ENCODE measurements at places on chromosomes 3 and 15.

- DNase-seq: no peak
Measured at GRCh38 chr3:119305286-119305685, 11.1 kb downstream of the ARHGAP31 start.

DNA sequence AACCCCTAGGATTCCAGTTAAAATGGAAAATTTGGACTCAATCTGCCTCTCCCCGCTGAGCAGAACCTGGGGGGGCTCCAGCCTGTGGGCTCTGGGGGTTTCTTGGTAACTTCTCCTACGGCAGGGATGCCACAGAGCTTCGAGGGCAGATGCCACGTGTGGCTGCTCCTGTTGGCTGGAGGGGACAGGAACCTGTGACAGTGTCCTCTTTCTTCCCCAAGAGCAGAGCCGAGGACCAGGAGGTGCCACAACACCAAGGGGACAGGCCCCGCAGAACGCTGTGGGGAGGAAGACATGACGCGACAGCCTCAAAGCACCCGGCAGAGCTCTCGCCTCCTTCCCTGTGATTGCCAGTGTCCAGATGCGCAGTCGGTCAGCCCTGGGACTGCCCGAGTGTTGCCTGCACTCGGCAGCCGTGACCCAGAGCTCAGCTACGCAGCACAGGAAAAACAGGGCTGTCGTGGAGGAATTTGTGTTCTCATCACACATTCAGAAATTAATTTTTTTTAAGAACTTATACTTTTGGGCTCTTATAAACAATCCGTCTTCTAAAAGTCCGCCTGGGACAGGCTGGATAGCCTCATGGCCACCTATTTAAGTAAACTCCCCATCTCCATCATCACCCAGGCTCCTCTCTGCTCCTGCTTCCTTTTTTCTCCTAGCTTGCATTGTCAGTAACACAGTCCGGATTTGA lies 131.9 kb upstream of the MEF2A start:
- DNase-seq: no peak

GRCh38 chr3:120171134-120171873 lies 77.1 kb upstream of the GSK3B start:
- DNase-seq: no peak

DNA sequence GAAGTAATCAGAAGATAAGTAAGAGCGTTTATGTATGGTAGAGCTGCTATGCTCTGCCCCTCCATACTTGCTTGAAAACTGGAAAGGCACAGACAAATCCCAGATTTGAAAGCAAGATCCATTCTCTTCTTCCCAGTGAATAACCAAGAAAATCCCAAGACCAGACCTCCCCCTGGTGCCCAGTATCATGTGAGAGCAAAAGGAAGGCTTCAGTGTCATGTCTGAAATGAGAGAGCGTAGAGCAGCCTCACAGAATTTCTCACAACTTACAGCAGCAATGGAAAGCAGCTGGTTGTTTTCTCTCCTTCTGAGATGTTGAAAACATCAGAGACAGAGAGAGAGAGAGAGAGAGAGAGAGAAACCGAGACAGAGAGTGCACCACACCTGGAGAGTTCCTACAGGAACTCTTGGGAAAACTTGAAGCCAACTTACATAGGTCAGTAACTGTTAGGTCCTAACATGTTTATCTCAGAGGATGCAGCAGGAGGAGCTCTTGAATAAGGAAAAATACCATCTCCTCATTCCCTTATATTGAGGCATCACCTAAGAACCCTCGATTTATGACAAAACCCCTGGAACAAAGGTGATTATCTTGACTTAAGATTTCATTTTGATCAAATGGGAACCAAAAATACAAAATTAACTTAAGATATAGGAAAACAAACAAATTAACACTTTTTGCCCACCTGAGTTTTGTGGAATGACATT lies 273.3 kb downstream of the NSUN3 start:
- no peak for DNase-seq

- no peak for DNase-seq
Measured at GRCh38 chr3:50600141-50600753, 11.3 kb downstream of the CISH start.

DNA sequence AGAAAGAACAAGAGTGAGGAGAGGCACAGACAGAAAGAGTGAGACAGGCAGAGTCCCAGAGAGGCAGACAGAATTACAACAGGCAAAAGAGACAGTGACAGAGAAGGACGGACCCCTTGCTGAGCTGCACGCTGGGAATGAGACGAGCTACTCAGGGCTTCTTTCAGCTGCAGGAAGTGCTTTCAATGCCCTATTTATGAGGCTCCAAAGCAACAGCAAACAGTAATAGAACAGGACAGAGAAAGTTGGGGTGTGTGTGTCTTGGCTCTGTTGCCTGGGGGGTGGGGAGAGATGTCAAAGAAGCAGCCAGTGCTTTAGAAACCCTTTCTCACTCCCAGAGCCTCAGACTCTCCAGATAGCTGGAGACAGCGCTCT lies 502 bp upstream of the TIMP4 start:
- DNase-seq: no peak

DNA sequence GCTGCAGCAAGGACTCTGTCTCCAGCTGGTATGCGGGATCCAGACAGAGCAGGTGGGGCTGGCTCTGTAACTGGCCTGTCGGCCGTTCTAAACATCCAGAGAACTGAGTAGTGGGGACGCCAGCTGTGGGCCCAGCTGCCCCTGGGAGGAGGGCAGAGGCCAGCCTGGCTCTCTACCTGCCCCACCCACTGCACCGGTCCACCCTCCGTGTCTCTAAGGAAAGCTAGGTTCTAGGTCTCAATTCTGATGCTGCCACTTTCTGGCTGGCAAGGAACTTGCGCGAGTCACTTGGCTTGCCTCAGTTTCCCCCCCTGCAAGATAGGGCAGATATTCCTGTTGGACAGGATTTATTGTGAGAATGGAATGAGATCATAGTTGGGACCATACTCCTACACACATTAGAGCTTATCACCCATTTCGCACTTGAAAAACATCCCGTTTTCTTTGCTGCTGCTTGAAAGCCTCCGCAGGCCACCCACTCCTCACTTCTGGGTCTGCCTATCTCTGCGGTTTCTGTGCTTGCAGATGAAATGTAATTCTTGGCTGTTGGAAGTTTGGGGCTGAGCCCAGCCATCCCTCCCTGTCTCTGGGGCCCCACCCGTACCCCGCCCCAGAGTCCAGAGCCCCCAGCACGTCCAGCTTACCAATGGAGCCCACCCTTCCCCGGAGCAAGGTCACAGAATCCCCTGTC lies 65.8 kb downstream of the IQSEC1 start:
- DNase-seq: no peak

DNA sequence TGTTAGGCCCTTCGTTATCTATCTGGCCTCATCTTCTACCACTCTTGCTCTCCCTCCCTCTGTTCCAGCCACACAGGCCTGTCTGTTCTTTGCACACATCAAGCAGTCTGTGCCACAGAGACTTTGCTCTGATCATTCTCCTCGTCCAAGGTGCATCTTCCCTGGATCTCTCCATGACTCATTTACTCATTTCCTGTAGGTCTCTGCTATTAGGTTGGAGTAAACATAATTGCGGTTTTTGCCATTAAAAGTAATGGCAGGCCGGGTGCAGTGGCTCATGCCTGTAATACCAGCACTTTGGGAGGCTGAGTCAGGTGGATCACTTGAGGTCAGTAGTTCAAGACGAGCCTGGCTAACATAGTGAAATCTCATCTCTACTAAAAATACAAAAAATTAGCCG lies 9.5 kb upstream of the C3orf49 start:
- no peak for DNase-seq

DNA sequence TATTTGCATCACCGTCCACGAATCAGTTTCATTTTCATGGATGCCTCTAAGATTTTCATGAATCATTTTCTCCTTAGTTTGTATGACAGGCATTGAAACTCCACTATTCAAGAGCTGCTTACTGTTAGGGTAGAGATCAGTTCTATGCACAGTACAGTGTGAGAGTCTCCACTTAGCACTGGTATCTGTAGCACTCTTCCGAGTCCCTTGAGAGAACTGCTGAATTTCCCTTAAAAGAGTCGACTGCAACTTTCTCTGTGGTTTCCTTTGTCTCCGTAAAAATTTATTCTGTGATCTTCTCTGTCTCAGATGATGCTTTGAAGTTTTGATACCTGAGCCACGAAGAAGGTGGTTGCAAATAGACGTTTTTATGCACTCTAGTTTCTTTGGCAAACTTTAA lies 14.8 kb downstream of the GTPBP8 start:
- no peak for DNase-seq

DNA sequence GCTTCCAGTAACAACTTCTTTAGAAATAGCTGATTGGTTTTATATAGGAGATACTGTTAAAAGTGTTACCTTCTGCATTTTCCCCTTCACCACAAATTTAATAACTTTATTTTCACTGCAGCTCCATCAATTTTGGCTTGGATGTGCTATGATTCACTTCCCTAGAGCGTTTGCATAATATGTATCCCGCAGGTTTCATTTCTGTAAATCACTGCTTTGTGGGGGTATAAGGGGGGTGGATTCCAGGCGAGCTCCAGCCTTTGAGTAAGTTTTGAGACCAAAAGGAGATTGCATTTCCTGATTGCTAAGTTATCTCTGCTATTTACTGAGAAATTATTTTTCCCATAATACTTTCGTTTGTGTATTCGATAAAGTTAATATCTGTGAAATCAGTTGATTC lies 232.6 kb downstream of the TBL1XR1 start:
- DNase-seq: no peak

- no peak for DNase-seq
Measured at GRCh38 chr3:44954962-44955361, 21.0 kb downstream of the ZDHHC3 start.

- DNase-seq: no peak
Measured at GRCh38 chr3:168156479-168156878, 60.8 kb upstream of the GOLIM4 start.

DNA sequence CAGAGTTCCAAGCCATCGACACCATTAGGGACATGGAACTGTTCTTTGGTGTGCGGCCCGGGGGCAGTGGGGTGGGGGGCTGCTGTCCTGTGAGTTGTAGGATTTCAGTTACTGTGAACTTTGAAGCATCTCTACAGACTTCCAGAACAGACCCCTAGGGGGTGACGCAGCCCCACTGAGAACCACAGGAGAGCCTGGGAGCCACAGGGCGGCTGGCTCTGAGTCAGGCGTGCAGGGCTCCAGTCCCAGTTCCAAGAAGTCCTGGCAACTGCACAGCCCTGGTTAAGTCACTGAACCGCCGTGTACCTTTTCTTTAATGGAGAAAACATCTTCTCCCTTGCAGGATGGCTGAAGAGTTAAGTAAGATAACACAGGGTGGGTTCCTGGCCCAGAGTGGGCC lies 23.5 kb upstream of the LRTM1 start:
- no peak for DNase-seq

DNA sequence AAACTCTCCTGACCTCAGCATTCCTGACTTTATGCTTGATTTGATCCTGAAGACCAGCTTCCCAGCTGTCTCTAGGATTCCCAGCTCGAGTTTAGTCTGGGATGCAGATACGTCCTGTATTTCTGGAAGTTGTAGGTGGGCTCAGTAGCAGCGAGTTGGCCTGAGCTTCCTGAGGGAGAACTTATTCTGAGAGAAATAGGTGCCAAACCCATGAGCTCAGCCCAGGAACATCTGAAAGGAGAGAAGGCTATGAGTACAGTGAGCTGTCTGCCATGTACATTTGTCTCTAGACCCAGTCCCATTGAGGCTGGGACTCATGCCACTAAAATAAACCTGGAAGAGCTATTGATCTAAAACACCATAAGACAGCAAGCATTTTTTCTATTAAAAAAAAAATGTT lies 36.6 kb upstream of the SLC9A9 start:
- no peak for DNase-seq

GRCh38 chr3:7410782-7411181 lies 549.9 kb downstream of the GRM7 start:
- DNase-seq: no peak

- DNase-seq: no peak
Measured at GRCh38 chr15:78616506-78616905, 4.3 kb downstream of the CHRNA3 start.

DNA sequence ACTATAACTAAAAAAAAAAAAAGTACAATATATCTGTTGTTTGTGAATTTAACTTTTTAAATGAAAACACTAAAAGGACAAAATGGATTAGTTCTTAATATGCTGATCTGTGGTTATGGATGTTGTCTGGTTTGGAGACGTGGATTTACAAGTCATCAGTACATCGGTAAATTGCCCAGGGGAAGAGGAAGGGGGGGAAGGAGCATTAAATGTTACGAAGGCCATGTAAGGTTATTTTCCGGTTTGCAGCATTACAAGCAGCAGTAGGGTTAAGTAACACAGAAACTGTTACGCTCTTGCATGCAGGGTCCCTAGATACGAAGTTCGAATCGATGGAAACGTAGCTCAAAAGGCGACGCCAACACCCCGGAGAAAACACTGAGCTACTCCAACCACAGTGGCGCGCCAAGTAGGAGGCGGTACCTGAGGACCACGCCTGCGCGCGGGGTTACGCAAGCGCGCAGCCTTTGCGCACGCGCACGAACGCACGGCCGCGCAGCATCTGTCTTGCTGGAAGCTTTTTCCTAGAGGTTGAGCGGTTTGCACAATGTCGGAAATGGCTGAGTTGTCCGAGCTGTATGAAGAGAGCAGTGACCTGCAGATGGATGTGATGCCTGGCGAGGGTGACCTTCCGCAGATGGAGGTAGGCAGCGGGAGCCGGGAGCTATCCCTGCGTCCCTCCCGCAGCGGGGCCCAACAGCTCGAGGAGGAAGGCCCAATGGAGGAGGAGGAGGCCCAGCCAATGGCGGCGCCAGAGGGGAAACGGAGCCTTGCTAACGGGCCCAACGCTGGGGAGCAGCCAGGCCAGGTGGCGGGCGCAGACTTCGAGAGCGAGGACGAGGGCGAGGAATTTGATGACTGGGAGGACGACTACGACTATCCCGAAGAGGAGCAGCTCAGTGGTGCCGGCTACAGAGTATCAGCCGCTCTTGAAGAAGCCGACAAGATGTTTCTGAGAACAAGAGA lies at the start of gene EID1:
Gene EID1 (plus strand): TSS at position 505 of the 966 bp plus-strand sequence. CDS start 43 bp downstream, at position 548.
- DNase-seq: peak; percentile 90

- DNase-seq: peak; percentile 37
Measured at GRCh38 chr15:60800299-60801072, 321.5 kb upstream of the ICE2 start.

GRCh38 chr15:41490355-41490754 lies 3.3 kb upstream of the ITPKA start:
- peak; percentile 23 for DNase-seq

DNA sequence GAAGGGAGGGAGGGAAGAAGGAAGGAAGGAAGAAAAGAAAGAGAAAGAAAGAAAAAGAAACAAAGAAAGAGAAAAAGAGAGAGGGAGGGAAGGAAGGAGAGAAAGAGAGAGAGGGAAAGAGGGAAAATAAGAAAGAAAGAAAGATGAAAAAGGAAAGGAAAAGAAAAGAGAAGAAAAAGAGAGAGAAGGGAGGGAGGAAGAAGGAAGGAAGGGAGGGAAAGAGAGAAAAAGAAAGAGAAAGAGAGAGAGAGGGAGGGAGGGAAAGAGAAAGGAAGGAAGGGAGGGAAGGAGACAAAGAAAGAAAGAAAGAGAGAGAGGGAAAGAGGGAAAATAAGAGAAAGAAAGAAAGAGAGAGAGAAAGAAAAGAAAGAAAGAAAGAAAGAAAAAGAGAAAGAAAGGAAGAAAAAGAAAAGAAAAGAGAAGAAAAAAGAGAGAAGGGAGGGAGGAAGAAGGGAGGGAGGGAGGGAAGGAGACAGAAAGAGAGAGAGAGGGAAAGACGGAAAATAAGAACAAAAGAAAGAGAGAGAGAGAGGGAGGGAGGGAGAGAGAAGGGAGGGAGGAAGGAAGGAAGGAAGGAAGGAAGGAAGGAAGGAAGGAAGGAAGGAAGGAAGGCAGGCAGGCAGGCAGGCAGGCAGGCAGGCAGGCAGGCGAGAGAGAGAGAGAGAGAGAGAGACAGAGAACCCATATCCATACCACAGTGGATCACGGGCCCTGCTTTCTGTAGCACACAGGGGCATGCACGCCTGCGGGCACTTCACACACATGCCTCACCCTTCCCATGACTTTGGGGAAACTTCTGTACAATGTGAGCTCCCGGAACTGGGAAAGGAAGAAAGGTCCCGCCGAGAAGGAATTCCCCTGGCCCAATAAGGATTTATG lies 52.5 kb downstream of the ADCY5 start:
- no peak for DNase-seq
